ENCODE measurements at places on chromosomes 11 and 22.

GRCh38 chr11:95835351-95835750, 45.1 kb downstream of the CEP57 start:
- DNase-seq: peak; percentile 12

GRCh38 chr11:31869986-31870385, 58.9 kb upstream of the PAX6 start:
- no peak for DNase-seq

DNA sequence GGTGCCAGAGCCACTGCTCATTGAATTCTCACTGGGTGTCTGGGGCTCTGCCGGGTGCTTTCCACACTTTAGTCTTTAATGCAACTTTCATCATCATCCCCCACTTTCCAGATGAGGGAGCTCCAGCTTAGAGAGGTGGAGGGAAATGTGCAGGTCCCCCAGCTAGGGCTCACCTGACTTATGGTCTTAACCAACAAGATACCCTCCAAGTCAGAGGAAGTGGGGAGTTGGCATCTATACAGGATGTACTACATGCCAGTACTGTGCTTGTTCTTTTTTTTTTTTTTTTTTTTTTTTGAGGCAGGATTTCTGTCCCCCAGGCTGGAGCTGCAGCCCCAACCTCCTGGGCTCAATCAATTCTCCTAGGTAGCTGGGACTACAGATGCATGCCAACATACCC, 26.3 kb downstream of the C22orf42 start:
- DNase-seq: no peak

DNA sequence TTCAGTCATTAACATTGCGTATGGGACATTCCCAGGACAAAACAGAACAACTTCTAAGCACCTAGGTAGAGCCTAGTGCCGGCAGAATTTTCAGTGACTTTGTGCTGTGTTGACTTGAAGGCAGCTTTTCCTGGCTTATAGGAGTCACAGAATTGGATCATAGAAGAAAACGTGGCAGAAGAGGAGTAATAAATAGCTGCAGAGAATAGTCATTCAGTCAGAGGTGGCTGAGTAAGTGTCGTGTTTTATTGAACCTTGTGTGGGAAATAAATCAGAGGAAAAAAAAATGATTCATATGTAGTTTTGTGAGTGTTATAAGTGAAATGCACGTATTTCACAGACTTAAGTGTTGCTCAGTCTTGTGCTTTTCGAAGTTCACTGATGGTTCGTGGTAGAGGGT, 2.1 kb downstream of the BARX2 start:
- DNase-seq: no peak

DNA sequence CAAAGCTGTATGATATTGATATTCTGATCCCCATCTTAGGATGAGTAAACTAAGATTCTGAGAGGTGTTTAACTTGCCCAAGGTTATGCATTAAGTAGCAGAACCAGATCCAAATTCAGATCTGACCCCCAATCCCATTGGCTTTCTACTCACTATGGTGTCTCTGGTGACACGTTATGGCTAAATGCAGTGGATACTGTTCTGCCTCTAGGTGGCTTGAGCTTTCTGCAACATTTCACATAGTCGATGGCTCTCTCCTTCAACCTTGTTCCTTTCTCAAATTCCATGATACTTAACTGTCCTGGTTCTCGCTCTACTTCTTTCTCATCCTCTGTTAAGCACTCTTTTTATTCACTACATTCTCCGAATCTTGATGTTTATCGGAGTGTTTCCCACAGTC, 9.4 kb downstream of the C11orf97 start:
- no peak for DNase-seq

DNA sequence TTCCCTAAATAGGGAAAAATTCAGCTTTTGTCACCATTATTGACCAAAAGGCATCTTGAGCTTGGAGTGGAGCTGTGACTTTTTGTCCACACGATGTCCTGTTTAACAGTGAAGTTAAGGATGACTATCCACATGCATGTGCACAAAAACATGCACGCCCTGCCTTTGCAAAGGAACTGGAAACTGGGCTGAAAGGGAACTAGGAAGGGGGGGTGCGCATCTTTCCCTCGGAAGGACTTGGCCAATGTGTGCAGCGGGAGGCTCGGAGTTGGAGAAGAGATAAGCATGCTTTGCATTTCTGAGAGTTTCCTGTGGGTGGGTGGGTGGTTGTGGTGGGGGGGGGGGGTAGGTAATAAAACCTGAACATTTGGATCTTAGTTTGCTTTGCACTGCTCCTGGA, 411 bp upstream of the KIRREL3 start:
- no peak for DNase-seq

DNA sequence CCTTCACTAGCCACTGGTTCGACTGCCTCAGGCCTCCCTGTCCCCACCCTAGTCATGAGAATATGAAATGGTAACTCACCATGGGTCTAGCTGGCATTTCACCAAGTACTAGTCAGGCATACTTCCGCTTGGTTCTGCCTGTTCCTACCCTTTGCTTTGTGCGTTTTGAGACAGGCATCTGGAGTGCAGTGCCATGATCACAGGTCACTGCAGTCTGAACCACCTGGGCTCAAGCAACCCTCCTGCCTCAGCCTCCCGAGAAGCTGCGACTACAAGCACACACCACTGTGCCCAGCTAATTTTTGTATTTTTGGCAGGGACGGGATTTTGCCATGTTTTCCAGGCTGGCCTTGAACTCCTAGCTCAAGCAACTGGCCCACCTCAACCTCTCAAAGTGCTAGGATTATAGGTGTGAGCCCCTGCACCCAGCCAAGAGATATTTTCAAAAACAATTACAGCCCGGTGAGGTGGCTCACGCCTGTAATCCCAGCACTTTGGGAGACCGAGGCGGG, 14.1 kb downstream of the HRAS start:
- no peak for DNase-seq

DNA sequence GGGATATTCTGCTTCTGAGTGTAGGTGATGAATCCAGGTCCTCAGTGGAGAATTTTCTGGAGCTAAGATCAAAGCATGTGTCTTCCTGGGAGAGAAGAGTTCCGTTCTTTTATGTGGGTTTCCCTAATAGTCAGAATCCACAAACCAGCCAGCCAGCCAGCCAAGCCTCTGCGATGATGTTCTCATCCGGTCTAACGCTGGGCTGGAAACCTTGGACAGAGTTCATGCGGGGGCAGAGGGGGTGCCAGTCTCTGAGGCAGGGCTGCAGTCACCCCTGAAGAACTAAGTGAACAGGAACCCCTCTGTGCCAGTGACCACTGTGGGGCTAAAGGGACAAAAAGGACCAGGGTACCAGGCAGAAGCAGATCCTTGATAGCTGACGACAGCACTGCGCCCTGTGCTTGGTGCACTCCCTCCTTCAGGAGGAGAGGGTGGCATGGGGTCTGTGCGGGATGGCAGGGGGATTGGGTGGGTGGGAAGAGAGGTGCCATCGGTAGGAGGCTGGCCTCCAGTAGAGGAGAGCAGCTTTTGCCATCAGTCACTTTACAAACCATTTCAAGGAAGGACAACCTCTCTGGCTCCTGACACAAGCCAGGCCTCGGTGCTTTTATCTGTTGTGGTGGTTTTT, 27.1 kb downstream of the ADAMTS15 start:
- no peak for DNase-seq

DNA sequence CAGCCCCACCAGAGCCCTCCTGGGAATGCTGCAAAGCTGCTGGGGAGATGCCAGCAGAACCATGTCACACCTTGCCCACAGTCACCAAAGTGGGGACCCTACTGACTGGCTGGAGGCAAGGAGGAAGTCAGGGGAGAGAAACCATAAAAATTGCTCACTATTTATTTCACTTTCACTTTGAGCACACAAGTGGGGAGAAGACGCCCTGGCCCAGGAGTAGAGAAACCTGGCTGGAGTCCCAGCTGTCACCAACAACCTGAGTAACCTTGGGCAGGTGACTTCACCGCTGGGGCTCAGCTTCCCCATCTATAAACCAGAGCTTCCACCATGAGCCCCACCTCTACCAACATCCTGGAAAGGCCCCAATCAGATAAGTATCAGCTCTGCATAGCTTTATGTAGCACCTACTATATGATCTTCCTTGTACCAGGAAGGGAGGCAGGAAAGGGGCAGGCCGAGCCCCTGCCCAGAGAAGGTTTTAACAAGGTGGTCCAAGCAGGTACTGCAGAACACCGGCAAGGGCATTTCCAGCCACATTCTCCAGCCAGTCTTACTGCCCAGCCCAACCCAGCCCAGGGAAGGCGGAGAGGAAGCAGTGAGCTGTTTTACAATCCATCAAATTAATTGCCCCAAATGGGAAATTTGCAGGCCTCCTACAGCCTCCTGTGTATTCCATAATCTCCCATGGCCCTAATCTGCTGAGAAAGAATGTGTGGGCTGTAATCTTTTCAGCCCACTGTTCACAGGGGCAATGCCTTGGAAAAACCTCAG, 27.6 kb downstream of the PLEKHA7 start:
- no peak for DNase-seq

GRCh38 chr11:70207531-70208131, 4.5 kb downstream of the FADD start:
- DNase-seq: no peak

GRCh38 chr11:44774108-44774507, 47.3 kb downstream of the TSPAN18 start:
- no peak for DNase-seq

GRCh38 chr11:120261321-120261720, 21.4 kb downstream of the POU2F3 start:
- no peak for DNase-seq

DNA sequence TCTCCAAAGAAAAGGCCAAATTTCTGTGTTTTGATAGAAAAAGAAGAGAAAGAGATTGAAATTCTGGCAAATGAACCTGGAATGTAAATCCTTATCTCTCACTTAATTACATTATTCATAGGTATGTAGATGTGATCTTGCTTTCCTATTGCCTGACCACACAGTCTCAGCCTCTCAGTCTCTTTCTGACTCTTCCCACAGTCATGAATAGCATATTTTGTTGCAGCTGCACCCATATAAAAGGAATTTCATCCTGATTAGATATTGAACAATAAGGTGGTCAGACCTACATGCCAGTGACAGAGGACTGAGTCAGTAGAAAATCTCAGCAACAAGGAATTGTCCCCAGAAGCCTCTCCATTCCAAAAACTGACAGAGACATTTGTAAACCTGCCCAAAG, 62.9 kb upstream of the LRRC4C start:
- DNase-seq: peak; percentile 84

DNA sequence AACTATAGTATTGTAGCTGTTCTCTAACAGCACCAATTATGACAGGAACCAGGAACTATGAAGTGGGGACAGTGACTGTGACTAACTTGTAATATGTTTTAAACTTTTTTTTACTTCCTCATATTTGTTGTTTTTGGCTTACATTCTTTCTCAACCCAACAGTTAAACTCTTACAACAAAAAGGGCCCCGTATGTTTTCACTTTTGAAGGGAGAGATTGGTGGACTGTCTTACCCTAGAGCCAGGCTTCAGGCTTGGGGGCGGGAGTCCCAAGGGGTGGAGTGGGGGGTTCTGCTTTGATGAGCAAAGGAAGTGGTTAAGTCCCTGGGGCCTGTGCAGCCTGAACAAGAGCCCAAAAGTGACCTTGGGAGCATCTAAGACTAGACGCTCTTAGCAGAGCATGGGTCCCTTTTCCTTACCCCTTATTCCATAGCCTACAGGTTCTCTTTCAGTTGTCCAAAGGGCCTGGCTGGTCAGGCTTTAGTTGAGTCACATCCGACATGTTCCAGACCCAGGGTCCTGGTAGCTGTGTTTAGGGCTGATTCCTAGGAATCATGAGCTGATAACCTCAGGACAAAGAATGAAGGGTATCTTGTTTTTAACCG, 38.8 kb downstream of the STIM1 start:
- DNase-seq: peak; percentile 36

DNA sequence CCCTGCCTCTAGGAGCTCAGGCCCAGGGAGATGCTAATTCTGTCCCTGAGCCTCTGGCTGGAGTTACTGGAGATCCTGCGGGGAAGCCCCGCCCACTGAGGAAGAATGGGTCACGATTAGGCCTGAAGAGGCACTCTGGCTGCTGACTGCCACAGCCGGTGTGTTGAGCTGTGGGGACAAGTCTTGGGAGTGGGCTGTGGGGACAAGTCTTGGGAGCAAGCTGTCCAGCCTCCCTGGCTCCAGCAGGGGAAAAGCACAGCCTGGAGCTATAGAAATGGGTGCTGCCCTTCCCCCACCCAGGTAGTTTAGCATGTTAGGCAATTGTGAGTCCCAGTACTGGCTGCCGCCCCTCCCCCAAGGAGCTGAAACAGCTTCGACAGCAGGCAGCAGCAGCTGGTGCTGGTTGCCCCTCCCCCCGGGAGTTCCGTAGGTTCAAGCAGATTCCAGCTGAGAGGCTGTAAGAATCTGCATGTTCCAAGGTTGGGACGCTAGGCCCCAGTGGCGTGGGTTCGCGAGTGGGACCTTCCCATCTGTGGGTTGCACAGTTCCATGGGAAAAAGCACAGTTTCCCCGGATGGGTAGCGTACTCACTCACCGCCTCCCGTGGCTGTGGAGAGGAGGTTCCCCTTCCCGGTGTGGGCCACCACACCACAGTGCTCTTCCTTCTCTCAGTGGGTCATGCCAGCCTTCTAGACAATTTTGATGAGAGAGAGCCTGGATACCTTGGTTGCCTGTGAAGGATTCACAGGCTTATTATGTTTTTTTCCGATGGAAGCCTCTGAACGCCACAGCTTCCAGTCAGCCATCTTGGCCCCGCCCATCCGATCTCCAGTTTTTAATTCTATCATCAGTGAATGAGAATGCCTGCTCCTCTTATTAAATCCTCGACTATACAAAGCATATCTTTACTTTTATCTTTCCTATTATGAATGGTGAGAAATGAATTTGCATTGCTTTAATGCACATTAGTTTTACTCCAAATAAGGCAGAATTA, 61.5 kb downstream of the MSANTD4 start:
- DNase-seq: no peak

- DNase-seq: no peak
Observed at GRCh38 chr11:32107647-32108046, 16.8 kb downstream of the RCN1 start.

DNA sequence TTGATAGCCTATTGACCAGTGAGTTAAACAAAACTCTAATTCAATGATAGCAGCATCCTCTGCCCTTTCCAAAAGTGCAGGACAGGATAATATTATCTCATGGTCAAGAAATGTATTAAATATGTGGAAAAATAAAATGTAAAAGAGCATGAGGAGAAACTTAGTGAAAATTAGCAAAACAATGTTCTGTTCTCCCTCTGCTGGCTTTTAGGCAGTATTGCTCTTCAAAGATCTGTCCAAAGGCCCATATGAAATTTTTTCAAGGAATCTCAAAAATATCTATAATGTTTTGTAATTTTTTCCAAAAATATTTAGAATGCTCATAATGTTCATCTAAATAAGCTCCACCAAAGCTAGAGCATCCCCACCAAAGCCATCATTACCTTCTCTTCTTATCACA, 8.3 kb upstream of the ARL14EP start:
- DNase-seq: peak; percentile 16

DNA sequence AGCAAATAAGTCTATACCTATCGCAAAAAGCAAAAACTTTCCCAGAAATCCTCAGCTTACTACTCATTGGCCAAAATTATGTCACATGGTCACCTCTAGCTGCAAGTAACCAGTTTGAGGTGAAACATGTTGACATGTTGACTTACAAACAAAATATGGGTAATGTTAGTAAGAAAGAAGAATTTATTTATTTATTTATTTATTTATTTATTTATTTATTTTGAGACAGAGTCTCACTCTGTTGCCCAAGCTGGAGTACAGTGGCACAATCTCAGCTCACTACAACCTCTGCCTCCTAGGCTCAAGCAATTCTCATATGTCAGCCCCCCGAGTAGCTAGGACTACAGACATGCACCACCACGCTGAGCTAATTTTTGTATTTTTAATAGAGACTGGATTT, 5.4 kb upstream of the SLC35C1 start:
- no peak for DNase-seq
